ENCODE measurements at places on chromosomes 1 and 21.
A peak's percentile ranks its signal among the peaks of the same experiment; 100 is the strongest.

- no peak for DNase-seq
Measured at GRCh38 chr1:175927944-175928343, 184.5 kb upstream of the TNR start.

DNA sequence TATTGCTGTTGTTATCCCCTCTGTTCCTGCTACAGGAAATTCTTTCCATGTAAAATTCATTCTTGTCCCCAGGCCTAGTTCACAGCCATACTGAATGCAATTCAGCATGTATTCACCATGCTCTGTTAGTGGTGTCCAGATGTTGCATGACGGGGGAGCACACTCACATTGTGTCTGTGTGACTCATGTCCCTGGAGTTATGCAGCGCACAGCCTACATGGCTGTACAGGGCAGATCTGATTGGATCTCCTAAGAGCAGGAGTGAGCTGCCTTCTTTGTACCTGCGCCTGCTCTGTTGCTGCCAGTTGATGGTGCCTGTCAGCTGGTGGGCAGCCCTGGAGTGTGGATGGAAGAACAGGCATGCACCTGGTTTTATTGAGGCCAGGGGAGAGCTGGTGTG lies 17.6 kb downstream of the HTR6 start:
- no peak for DNase-seq

DNA sequence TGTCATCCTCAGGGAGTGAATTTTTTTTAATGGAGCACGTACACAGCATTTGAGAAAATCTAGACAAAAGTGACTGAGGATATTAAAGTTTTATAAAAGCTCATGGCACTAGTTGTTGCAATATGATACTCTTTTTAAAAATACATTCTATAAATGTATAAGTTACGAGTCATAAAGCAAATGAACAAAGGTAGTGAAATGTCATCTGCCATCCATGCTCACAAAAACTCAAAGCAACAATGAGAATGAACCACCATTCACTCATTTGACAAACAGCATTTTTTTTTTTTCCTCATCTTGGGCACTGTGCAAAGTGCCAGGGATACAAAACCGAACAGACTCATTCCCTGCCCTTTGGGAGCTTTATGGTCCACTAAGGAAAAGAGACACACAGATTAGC lies 38.7 kb downstream of the GPR137B start:
- DNase-seq: no peak

GRCh38 chr1:6950001-6950765 lies 164.9 kb downstream of the CAMTA1 start:
- no peak for DNase-seq

DNA sequence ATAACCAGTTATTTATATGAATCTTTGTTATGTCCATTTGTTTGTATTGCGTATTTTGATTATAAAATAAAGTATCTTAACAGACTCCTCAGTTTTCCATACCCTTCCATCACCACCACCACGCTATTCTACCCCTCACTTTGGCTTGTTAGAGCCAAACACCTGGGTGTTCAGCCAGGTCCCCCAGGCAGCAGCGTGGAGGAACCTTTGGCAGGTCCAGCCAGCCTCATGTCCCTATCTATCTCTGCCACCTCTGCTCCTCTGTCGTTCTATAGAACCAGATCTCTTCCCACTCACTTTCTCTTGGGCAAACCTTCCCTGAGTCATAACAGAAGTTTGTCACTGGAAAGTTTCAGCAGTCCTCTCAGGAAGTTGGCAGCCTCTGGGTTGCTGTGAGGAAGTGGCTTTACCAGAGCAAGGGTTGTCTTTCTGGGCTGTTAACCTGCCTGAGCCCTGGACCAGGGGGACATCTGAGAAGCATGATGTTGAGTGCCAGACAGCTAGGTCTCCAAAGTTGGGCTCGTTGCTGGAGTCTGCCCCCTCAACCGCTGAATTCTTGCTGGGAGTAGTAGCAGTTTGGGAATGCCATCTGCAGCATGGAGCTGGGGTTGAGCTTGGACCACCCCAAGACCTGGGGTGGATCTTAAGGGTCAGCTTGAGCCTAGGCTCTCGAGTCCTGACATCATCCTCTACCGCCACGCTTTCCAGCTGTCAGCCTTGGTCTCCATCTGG lies 996 bp upstream of the SH3BGRL3 start:
- DNase-seq: no peak

DNA sequence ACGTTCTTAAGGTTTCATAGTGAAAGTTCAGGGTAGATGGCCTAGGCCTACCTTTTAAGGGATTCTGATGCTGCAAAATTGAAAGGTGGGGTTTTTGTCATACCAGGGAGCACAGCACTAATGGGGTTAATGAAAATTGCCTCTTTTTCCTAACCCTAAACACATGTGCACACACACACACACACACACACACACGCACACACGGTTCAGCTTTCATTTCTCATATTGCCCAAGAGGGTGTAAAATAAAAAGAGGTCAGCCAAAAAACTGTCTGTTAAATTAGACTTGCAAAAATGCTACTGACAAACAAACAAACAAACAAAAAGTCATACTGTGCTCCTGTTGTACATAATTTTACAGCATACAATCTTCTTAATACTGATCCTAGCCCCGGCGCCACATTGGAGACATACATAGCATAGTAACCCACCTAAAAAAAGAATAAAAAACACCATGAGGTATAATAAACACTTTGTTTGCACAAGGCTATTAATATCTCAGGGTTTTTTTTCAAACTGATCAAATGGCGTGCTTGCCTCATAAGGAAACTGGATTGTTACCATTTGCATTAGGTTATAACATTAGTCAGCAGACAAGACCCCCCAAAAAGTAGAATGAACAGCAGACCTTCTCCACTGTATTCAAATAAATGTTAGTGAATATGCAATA lies 69.1 kb downstream of the TGFB2 start:
- no peak for DNase-seq

GRCh38 chr1:203158423-203158822 lies 17.2 kb downstream of the MYBPH start:
- DNase-seq: no peak

- no peak for DNase-seq
Measured at GRCh38 chr1:36126797-36127500, 1.9 kb upstream of the COL8A2 start.

GRCh38 chr1:15339570-15339969 lies 70.1 kb upstream of the EFHD2 start:
- DNase-seq: no peak

- DNase-seq: no peak
Measured at GRCh38 chr1:181113059-181113641, 24.6 kb downstream of the IER5 start.

DNA sequence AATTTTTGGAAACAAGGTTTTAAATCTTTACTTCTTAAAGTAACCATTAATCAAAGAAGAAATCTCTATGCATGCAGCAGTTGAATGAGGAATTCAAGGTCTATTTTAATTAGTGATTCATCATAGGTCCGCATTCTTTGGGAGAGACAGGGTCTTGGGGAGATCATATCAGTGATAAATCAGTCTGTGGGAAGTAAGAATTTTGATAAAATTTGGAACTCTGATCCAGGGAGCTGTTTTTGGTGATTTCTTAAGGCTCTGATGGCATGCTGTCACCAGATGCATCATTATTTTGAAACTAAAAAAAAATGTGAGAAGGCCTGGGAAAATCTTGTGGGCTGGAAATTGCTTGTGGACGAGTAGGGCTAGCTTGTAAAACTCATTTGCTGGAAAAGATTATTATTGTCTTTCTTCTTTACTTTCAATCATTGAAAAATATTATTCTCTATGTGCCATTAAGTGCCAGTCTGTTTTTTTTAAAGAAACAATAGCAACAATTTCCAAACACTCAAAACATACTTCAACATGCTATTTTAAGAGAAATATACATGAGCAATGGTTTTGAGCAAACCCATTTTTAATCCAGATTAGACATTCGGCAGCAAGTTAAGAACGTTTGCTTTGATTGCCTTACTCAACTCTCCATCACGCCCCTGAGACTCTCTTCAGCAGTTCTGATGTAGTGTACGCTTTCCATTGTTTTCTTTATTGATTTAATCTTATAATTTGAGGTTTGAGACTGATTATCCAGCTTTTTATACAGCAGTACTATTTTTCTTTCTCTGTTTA lies 62.6 kb downstream of the ZBTB18 start:
- DNase-seq: no peak

GRCh38 chr1:154316704-154317103 lies 4.2 kb upstream of the AQP10 start:
- no peak for DNase-seq

DNA sequence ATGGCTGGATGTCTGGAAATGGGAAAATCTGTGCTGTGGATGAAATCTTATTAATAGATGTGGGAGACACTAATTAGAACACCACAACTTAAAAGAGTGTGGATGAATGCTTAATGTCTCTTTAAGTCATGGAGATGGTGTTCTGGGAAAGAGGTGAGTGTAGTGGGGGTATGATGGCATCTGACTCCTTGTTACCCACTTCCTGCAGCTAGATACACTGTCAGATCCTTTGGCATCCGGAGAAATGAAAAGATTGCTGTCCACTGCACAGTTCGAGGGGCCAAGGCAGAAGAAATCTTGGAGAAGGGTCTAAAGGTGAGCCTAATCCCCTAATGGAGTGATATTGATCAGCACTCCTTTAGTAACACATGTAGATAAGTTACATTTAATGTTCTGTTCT lies 2.0 kb downstream of the RPL11 start:
- DNase-seq: no peak

DNA sequence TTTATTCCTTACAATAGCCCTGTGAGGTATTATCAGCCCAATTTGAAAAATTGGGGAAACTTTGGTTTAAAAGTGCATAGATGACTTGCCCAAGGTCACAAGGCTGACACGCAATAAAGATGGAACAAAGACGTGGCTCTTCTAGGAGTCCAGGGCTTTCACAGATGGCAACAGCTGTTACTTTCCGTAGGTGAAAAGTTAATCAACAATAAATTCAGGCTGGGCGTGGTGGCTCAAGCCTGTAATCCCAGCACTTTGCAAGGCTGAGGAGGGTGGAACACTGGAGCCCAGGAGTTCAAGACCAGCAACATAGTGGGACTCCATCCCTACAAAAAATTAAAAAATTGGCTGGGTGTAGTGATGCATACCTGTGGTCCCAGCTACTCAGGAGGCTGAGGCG lies 87.8 kb upstream of the ATF3 start:
- DNase-seq: no peak

DNA sequence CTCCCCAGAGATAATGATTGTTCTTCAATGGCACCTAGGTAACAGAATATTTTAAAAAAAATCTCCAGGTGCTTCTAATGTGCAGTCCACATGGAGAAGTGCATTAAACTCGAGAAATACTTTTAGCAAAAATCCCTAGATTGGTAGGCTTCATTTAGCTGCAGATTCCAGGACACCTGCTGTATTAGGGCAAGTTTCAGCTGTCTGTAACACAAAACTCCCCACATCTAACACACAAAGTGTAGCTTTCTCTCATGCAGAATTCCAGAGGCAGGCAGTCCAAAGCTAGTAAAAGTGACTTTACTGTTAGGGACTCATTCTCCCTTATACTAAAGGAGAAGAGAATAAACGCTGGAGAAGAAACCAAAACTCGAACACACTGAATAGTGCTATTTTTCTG lies 1414.3 kb upstream of the B3GALT2 start:
- DNase-seq: no peak

- DNase-seq: no peak
Measured at GRCh38 chr1:100657876-100658715, 61.4 kb upstream of the VCAM1 start.

DNA sequence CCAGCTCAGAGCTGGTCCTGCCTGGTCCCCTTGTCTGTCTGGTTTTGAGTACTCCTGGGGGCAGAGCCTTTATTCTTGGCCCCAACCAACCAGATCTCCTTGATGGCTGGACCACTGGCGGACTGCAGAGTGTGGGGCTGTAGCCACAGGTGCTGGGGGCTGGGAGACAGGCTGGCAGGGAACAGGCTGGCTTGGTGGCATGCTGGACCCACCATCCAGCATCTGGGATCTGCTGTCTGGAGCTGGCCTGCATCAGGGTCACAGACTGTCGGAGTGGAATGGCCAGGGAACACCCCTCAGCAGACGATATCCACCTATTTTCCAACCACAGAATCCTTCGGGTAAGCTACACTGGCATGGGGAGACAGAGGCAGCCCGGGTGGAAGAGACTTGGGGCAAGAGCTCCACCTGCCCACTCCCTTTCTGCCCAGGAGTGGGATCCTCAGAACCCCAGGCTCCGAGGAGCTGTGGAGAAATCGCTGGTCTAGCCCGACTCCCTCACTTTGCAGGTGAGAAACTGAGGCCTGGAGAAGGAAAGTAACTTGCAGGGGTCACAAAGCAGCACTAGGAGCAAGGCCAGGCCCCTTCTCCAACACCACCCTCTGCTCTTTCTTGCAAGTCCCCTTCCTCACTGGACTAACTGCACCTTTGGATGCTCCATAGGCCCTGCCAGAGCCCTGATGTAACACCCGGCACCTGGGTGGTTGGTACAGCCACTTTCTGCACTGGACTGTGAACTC lies 40.6 kb downstream of the TNNT2 start:
- no peak for DNase-seq

DNA sequence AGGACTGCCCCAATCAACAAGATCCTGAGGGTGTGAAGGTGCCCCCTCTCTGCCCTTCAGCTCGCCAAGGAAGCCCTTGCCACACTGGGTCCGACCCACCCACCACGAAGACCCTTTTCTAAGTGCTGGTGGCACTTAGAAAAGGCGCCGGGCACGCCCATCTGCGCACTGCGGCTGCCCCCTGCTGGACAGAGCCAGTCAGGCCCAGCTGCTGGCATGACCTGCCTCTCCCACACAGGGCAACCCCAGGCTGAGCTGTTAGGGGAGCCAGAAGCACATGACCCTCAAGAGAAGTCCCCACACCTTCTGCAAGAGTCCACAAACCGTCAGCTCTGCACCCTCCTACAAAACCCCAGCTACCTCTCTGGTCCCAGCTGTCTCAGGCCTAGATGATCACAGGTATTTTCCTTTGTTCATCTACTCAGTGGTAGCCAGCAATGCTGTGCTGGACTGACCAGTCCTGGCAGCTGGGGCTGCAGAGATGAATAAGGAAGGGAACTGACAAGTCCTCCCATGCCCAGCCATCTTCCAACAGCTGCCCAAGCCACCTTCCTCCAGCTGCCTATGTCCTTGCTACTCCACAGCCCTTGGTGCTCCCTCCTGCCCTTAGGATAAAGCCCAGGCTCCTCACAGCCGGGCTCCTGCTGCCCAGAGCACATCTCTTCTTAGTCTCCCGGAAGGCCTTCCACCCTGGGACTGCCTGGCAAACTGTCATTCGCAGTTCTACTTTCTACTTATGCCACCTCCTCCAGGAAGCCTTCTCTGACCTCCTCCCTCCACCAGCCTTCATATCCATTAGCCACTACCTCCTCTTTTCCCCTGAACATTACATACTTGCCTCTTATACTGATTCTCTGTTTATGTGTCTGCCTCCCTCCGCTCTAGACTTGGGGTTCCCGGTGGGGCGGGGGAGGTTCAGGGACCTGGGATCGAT lies 39.8 kb upstream of the ZC3H12A start:
- peak; percentile 99 for DNase-seq

DNA sequence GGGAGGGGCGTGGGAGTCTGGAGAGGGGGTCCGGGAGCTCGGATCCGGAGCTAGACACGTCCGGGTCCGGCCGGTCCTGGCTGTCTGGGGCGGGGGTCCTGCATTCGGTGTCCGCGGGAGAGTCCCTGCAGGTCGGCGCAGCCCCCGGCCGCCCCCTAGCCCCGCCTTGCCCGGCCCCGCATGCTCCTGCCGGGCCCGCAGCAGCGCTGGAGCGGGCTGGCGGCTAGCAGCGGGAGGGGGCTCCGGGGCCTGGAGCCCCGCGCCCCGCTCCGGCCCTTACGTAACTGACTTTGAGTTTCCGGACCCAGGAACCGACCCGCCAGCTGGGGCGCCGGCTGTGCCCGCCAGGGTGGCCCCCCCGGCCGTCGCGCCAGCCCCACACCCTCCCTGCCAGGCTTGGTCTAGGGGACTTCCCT lies 26.9 kb upstream of the EPB41 start:
- no peak for DNase-seq

GRCh38 chr1:150793221-150793620 lies 14.8 kb downstream of the CTSK start:
- no peak for DNase-seq

All from NCI-H510A treated with DMSO at 0.1 percent for 48 hours (cell line).